NCI-H510A (cell line): ENCODE measurements at places on chromosomes 5 and 9.

DNA sequence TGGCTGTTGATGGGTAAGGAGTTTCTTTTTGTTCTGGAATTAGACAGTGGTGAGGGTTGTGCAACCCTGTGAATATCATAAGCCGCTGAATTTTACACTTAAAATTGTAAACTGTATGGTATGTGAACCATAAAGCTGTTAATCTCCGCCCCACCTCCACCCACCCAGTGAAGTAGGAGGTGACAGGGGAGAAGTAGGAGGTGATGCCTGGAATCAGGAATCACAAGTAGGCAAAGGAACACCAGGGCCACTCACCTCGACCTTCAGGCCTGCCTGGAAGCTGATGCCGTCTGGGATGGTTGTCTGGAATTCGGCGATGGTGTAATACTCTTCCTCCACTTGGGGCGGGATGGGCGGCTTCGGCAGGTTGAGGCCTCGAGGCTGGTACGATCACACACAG is 62.3 kb upstream of the UBTD2 start:
- no peak for DNase-seq

DNA sequence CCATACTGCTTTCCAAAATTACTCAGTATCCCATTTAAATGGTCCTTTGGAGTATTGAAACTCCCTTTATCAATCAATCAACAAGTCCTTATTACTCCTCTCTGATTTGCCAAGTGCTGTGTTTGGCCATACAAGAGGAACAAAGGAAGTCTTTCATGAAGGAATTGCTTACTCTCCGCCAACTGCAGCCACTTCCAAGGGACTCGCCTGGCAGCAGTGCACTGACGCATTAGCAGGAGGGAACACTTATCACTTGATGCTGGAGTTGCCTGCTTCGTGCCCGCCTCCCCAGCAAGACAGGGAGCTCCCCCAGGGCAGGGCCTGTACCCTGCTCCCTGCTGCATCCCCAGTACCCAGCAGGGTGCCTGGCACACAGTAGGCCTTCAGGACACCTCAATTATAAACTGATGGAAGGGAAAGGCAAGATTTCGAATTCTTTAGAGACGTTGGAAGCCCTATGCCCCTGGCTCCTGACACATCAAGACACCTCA is 97.9 kb downstream of the CRB2 start:
- DNase-seq: no peak

DNA sequence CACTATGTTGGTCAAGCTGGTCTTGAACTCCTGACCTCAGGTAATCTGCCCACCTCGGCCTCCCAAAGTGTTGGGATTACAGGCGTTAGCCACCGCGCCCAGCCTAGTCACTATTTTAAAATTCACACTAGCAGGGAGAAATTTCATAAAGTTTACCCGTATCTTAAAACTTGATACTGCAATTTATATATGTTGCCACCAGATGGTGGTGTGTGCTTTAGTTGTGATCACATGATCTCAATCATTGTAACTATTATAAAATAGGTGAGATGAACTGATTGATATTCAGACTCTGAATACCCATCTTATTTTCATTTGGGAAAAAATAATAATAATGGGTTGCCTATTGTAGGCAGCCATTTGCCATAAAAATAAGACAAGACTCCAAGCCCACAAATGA is 1330.4 kb upstream of the WWC1 start:
- no peak for DNase-seq

DNA sequence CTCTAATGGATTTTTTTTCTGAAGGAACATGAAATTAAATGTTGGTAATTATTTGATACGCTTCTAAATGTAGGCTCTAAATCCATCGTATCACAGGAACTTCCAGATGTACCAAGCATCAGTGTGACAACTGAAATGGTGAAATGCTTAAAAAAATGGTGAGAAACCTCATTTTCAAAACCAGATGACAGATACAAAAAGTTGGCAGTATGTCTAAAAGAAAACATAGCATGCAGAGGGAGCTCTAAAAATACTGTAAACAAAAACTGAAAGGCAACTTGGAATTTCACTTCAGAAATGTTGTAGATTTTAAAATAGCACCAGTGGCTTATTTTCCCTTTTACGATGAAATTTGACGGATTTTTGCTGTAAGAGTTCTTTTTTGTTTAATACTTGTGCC is 1043.6 kb upstream of the WWC1 start:
- no peak for DNase-seq

GRCh38 chr9:137461663-137462395 is 2.7 kb upstream of the NSMF start:
- DNase-seq: no peak

DNA sequence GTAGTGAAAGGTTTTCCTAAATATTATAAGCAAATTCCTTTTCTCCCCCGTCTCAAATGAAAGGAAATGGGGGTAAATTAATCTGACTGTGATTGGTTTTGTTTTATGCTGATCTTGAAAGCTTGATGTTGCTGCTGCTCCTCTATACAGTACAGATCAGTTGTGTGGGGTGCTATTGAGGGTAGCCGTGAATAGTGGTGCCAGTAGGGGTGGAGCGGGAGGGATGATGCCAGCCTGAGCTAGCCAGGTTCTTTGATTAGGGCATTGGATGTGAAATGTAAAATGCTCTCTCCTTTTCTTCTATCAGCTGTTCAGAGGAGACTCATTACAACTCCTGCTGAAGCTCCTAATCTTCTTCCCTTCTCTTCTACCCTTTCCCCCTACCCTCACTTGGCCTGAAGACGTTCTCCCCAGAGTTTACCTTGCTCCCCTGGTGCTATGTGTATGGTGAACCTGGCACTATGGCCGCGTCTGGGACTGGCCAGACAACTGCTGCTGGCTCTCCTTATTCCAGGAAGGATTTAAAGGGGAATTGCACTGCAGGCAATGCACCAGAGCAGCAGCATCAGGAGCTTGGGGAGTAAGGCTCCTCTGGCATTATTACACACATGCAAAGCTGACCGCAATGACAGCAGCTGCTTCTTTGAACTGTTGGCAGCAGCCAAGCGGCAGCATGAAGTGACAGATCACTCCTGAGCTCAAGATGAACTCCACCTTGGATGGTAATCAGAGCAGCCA is 566 bp downstream of the GPR21 start:
- DNase-seq: no peak

- no peak for DNase-seq
These were observed 10.9 kb downstream of the SHOC1 start for GRCh38 chr9:111783857-111784256.
